Testis (tissue), 5 donors: ENCODE measurements at places on chromosomes 16 and 17. TPM values are rescaled to one million over a fixed set of nuclear protein-coding genes. Genes with fewer than 3 reads are reported as not detected.

APPBP2 gene
- polyA plus RNA-seq, result 98.4 TPM

SLC47A2 gene
- 1.1 TPM for polyA plus RNA-seq

RCVRN gene
- 0.32 TPM for polyA plus RNA-seq

MYH3 gene
- 35.3 TPM for polyA plus RNA-seq

CDH1 gene
- polyA plus RNA-seq, result 5.5 TPM

PLCG2 gene
- polyA plus RNA-seq, result 6.8 TPM

BIRC5 gene
- polyA plus RNA-seq, result 58.5 TPM

FBXO47 gene
- 5.8 TPM for polyA plus RNA-seq

DNA sequence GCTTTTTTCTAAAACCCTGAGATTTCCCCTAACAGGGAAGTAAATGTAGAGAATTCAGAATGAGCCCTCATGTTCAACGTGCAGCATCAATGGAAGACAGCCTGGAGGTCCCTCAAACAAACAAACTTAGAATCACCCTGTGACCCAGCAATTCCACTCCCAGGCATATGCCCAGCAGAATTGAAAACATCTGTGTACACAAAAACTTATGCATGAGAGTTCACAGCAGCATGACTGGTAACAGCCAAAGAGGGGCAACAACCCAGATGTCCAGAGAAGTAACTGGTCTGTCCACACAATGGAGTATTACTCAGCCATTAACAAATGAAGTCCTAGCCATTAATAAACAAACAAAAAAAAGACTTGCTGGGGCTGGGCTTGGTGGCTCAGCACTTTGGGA lies 252.7 kb downstream of the PARN start:
- H3K4me1 ChIP-seq, result no peaks in the 10 kb centered on the region
- H3K36me3 ChIP-seq, result no peaks in the 10 kb centered on the region
- H3K27ac ChIP-seq, result no peak overlapping the region
- H3K27me3 ChIP-seq, result no peaks in the 10 kb centered on the region
- no peak overlapping the region for H3K4me3 ChIP-seq
- no peak for DNase-seq

DNA sequence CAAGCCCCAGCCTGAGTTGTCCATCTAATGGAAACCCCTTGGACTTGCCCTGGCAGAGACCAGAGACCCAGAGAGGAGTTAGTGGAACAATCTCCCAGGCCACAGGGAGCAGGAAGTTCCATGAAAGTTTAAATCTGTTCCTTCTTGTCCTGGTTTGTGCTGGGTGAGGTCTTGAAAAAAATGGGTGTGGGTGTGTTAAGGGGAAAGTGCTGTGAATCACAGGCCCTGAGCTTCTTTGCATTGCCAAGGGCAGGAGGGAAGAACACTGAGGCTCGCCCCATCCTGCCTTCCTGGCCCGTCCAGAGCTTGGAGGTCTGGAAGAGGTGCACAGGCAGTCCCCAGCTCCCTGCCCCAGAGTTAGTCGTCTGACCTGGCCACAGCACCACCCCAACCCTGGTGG lies 2.3 kb downstream of the ADORA2B start:
- peaks cover 5% of the 10 kb centered on the region for H3K4me1 ChIP-seq
- H3K27ac ChIP-seq, result no peak overlapping the region
- DNase-seq, result no peak
- H3K36me3 ChIP-seq, result no peaks in the 10 kb centered on the region
- no peak overlapping the region for H3K4me3 ChIP-seq

DNA sequence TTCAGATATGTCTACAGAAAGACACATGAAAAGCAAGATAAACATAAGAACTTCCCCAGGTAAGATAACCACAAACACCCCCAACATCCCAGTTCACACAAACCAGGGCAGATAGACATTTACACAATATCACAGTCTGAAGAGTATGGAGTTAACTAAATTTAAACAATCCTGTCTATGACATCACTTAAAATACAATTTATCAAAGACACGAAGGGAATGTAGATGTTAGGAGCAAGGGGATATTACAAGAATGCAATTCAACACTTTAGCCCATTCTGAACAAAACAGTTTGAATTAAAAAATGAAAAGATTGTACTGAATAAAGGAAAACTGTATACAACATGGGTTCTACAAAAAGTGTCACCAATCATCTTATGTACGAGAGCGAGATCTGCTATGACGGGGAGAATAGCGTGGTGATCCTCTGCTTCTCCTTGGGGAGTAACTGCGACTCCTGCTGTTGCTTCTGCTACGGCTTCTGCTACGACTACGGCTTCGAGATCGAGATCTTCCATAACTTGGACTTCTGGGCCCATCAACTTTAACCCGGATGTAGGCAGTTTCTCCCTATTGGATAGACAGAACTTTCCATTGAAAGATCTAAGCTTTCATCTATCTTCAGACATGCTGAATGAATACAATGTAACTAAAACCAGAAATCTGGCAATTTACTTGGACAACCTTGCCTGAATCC lies 1.9 kb downstream of the SRSF1 start:
- H3K27ac ChIP-seq, result no peak overlapping the region
- peaks cover 18% of the 10 kb centered on the region for H3K4me1 ChIP-seq
- peak overlapping the region; percentile 96 for H3K4me3 ChIP-seq
- no peaks in the 10 kb centered on the region for H3K36me3 ChIP-seq

GRCh38 chr17:82444284-82444893 lies 6.2 kb downstream of the CYBC1 start:
- H3K27ac ChIP-seq, result peak overlapping the region; percentile 62
- no peaks in the 10 kb centered on the region for H3K36me3 ChIP-seq
- H3K4me1 ChIP-seq, result peaks cover 49% of the 10 kb centered on the region

DNA sequence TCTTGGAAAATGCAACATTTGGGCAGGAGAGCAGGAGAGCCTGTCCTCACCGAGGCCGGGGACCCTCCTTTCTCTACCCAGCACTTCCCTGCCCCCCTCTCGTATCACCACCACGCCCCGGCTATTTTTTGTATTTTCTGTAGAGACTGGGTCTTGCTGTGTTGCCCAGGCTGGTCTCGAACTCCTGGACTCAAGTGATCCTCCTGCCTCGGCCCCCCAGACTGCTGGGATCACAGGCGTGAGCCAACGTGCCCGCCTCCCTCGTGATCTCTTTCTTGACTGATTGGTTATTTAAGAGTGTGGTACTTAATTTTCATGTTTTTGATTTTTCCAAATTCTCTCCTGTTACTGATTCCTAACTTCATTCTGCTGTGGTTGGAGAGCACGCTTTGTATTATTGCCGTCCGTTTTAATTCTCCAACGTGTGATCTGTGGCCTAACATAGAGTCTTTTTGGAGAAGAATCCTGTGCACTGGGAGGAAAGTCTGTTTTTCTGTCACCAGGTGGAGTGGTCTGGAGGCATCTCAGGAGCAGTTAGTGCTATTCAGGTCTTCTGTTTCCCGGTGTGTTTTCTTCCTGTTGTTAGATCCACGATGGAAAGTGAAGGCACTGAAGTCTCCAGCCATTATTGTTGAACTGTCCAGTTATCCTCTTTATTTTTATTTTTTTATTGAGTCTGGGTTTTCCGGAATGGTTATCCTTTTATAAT lies 40.4 kb downstream of the ZNF778 start:
- H3K36me3 ChIP-seq, result no peaks in the 10 kb centered on the region
- H3K4me1 ChIP-seq, result peaks cover 11% of the 10 kb centered on the region
- no peaks in the 10 kb centered on the region for H3K27me3 ChIP-seq
- no peak overlapping the region for H3K4me3 ChIP-seq
- no peak for DNase-seq

GRCh38 chr17:27625856-27626255 lies 5.1 kb upstream of the LGALS9 start:
- no peaks in the 10 kb centered on the region for H3K36me3 ChIP-seq
- H3K27me3 ChIP-seq, result no peaks in the 10 kb centered on the region
- H3K4me1 ChIP-seq, result no peaks in the 10 kb centered on the region
- H3K4me3 ChIP-seq, result no peak overlapping the region
- DNase-seq, result no peak
- no peak overlapping the region for H3K27ac ChIP-seq

GRCh38 chr17:75364078-75364477 lies 41.4 kb downstream of the GRB2 start:
- DNase-seq, result no peak
- no peaks in the 10 kb centered on the region for H3K36me3 ChIP-seq
- no peaks in the 10 kb centered on the region for H3K27me3 ChIP-seq
- H3K4me1 ChIP-seq, result peaks cover 33% of the 10 kb centered on the region
- no peak overlapping the region for H3K4me3 ChIP-seq
- no peak overlapping the region for H3K27ac ChIP-seq

GRCh38 chr16:80803339-80804055 lies 901 bp downstream of the CDYL2 start:
- DNase-seq, result peak; percentile 43
- H3K36me3 ChIP-seq, result no peaks in the 10 kb centered on the region
- peak overlapping the region; percentile 59 for H3K4me3 ChIP-seq
- no peak overlapping the region for H3K27ac ChIP-seq
- no peaks in the 10 kb centered on the region for H3K27me3 ChIP-seq

GRCh38 chr17:79231766-79232287 lies 157.2 kb downstream of the ENGASE start:
- H3K36me3 ChIP-seq, result no peaks in the 10 kb centered on the region
- H3K27me3 ChIP-seq, result no peaks in the 10 kb centered on the region
- no peak overlapping the region for H3K27ac ChIP-seq
- no peaks in the 10 kb centered on the region for H3K4me1 ChIP-seq
- no peak for DNase-seq
- H3K4me3 ChIP-seq, result no peak overlapping the region

DNA sequence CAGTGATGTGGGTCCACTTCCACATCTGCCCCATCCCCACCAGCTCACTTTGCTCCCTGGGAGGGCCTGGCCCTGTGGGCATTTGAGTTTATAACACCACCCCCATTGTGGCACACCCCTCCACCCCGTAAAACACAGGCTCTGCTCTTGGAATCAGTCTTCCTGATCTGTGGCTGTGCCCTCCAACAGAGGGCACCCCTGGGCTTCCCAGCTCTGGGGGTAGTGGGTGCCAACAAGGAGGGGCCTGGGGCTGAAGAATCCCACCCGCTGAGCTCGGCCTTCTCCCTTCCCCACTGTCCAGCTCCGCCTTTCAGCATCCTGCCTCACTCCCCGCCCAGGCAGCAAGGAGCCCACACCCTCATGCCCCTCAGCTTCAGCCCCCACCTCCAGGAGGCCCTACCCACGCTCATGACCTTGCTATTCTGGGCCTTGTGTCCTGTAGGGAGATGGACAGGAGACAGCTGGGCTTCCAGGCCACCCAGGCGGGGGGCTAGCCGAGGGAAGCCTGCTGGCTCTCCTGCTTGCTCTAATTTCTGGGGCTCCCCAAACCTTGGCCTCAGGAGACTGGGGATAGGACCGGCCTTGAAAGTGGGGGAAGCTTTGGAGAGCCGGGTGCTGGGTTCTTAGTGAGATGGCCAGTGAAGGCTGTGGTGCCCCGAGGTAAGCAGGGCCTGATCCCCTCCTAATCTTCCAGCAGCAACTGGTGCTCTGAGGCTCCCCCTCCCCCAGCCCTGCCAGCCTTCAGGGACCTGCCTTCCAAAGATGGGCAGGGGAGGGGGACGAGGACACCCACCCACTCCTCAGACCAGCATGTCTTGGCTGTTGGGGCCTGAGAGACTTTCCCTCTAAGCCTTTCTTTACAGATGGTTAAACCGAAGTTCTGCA lies 2.9 kb upstream of the ATP2A1 start:
- no peak overlapping the region for H3K4me3 ChIP-seq
- H3K27ac ChIP-seq, result no peak overlapping the region
- no peak for DNase-seq

- no peaks in the 10 kb centered on the region for H3K27me3 ChIP-seq
- DNase-seq, result no peak
- H3K4me1 ChIP-seq, result no peaks in the 10 kb centered on the region
- H3K4me3 ChIP-seq, result no peak overlapping the region
- no peak overlapping the region for H3K27ac ChIP-seq
These were observed 18.4 kb downstream of the MAP1LC3B start for GRCh38 chr16:87410530-87410929.

- no peak for DNase-seq
- H3K36me3 ChIP-seq, result no peaks in the 10 kb centered on the region
- H3K27me3 ChIP-seq, result no peaks in the 10 kb centered on the region
- H3K4me3 ChIP-seq, result no peak overlapping the region
These were observed 124.6 kb upstream of the HAS3 start for GRCh38 chr16:68980695-68981315.

- no peak for DNase-seq
- no peaks in the 10 kb centered on the region for H3K4me1 ChIP-seq
- no peak overlapping the region for H3K27ac ChIP-seq
- H3K27me3 ChIP-seq, result no peaks in the 10 kb centered on the region
These were observed 11.8 kb downstream of the MAP2K3 start for GRCh38 chr17:21296097-21297025.

DNA sequence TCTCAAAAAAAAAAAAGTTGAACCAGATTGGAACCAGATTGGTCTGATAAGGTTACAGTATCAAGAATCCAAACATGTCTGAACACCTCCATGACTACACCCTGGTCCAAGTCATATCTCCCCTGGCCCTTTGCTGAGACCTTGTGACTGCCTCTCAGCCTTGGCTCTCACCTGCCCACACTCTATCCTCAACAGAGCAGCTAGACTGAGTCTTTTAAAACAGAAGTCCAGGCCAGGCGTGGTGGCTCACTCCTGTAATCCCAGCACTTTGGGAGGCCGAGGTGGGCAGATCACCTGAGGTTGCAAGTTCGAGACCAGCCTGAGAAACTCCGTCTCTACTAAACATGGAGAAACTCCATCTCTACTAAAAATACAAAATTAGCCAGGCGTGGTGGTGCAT lies 91.7 kb downstream of the AIPL1 start:
- no peaks in the 10 kb centered on the region for H3K27me3 ChIP-seq
- H3K4me3 ChIP-seq, result no peak overlapping the region
- H3K4me1 ChIP-seq, result no peaks in the 10 kb centered on the region
- no peak for DNase-seq
- H3K27ac ChIP-seq, result no peak overlapping the region

DNA sequence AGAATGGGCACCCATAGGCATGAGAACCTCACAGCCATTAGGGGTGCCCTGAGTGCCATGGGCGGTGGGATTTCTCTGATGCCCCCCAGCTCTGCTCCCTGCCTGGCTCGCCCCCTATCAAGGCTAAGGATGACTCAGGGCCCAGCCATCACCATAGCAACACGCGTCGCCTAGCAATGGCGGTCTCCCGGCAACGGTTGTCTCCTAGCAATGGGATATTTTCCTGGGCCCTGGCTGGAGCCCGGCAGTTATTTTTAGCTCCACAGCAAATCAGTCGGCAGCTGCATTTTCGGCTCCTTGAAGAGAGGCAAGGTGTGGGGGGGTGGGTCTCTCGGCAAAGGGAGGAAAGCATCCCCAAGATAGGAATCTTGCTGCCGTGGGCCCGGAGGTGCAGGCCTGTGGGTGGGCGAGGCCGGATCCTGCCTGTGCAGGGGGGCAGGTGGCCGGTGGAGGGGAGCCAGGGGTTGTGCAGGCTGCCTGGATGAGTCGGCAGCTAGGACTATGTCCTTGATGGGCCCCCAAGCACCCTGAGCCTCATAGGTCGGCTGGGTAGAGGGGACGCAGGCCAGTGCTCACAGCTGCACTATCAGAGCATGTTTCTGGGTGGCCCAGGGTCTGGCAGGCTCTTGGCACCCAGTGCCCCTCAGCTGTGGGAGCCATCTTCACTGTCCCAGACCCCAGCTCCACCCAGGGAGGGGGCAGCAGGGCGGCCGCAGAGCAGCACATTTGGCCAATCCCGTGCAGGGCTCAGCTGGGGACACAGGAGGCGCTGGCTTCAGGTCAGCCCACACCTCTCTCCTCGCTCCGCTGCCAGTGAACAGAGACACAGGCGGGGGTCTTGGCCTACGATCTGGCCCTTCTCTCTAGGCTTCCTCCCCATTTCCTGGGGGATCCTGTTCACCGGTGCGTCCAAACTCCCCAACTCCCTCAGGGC lies 4.2 kb upstream of the FBXL16 start:
- no peak overlapping the region for H3K4me3 ChIP-seq
- DNase-seq, result peak; percentile 71
- H3K4me1 ChIP-seq, result peaks cover 12% of the 10 kb centered on the region
- no peaks in the 10 kb centered on the region for H3K27me3 ChIP-seq
